Activated CD4-positive, alpha-beta T cell treated with anti-CD3 and anti-CD28 coated beads, Interleukin-2, amount 50 U/mL, for 48 hours (primary cell): ENCODE measurements at places on chromosomes 5 and 9.

DNA sequence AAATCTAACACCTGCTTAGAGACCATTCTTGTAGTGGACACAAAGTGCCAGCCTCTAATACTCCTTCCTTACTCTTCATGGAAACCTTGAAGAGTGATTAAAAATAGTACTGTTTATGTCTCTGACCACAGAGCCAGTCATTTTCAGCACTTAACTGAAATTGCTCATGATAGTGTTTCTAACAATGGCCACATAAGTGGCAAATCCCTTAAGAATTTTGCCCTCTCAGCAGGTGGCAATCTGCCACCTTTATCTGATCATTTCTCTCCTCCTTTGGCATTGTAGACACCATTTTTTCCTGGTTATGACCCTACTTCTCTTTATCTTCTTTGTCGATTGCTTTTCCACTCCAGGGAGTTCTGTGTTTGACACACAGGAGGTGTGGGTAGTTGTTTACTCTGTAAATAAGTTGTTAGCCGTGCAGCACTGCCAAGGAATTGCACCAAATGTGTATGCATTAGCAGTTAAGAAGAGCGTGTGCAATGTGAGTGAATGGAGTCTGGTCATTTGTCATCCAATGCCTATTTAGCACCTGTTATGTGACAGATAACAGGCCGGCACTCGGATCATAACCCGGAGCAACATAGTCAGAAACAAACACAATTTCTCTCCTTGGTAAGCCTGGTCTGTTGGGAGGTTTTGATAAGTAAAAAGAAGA, 36.8 kb upstream of the STARD4 start:
- no peak for DNase-seq

DNA sequence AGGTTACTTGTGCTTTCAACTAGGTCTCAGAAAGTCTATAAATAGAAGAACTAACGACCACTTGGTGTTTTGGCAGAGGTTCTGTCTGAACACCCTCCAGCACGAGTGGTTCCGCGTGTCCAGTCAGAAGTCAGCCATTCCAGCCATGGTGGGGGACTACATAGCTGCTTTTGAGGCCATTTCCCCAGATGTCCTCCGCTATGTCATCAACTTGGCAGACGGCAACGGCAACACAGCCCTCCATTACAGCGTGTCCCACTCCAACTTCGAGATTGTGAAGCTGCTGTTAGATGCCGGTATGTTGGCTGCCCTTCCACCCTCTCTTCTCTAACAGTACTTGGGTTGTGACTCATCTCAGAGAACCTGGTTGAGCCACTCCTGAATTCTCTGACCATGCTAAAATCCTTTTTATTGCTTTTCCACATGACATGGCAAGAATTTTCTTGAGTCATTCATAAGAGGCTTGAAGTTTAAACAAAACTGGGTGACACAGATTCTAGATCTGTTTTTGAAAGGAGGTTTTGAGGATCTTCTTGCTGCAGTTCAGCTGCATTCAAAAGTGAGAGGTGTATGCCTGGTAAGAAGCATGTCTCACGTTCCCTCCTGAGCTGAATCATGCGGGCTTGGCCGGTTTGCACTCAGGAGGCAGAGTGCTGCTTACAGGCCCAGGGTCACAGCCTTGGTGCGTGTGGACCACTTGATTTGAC, 103.1 kb upstream of the DMRT1 start:
- DNase-seq: no peak

DNA sequence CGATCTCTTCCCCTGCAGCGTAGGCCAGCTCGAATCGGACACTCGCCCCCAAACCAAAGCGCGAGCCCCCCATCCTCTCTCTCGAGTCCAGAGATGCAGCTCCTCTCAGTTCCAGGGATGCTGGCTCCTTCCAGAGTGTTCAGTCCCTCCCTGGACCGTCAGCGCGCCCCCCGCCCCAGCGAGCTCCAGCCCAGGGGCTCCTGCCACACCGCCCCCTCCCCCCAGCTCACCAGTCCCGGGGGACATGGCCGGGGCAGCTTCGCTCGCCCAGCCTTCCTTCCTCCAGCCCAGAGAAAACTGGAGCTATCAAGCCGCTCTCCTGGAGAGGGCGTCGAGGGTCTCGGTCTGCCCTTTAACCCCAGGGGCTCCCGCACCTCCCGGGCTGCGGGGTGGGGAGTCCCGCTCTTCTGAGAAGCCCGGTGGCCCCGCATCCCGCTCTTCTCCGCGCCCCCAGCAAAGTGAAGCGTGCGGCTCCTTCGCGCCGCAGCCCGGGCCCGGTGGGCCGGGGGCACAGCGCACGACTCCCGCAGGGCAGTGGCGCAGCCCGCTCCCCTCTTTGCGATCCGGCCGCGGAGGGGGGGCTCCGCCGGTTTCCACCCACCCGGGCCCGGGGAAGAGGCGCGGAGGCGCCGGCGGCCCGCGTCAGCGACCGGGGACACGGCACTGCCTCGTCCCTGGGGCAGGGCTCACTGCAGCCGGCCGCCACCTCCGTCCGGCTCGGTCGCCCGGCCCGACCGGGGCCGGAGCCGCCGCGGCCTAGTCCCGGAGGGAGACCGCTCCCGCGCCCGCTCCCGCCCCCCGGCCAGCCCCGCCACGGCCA, 587 bp downstream of the MIER3 start:
- peak; percentile 30 for DNase-seq

DNA sequence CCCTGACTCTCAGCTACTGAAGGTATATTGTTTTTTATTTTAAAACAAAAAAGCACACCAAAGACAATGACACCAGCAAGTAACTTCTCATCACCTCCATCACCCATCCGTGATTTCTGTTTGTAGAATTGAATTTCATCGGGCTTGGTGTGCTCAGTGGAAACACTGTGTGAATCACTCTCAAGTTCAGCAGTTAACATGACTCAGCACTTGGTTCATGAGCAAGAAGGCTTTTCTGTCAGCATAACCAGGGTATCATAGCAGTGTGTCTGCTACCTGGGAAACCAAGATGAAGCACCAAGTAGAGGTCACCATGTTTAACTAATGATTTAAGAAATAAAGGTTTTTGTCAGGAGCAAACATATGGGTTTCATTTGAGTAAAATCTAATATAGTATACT, 123.7 kb downstream of the INSYN2B start:
- DNase-seq: no peak

GRCh38 chr5:169165052-169165451, 135.9 kb downstream of the SLIT3 start:
- DNase-seq: no peak

GRCh38 chr5:14395411-14395810, 186.2 kb upstream of the OTULINL start:
- DNase-seq: no peak

DNA sequence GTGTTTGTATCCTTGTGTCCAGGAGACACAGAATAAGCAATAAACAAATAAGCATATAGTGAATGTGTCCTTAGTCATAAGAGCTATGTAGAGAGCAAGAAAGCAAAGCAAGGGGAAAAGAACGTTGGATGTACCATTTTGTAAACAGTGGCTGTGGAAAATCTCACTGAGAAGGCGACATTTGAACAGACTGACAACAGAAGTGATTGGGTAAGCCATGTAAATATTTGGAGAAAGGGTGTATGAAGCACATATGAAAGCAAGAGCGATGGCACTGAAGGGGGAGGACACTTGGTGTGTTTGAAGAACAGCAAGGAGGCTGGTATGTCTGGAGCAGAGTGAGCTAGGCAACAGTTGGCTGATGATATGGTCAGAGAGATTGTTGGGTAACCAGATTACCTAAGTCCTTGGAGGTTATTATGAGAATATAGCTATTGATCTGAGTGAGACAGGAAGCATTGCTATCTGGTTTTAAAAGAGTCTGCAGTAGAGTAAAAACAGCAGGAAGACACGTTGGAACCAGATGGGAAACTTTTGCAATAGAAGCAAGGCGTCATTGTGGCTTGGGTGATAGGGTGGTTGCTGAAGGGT, 115.5 kb upstream of the IL7R start:
- DNase-seq: no peak

- no peak for DNase-seq
Measured at GRCh38 chr5:111129938-111130337, 37.8 kb downstream of the WDR36 start.

DNA sequence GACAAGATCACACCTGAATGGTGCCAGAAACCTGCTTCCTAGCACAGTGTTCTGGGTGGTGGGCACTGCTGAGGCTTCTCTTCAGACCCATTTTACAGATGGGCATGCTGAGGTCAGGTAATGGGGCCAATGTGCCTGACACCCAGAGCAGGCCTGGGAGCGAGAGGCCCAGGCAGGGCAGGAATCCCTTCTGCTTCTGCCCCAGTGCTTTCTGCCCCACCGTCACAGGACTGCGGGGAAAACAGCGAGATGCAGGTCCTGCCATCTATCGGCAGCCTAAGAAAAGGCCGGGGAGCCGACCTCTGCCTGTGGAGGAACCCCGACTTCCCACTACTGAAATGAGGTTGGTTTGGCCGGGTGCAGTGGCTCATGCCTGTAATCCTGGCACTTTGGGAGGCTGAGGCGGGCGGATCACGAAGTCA, 22.8 kb upstream of the RNU6ATAC start:
- DNase-seq: no peak

DNA sequence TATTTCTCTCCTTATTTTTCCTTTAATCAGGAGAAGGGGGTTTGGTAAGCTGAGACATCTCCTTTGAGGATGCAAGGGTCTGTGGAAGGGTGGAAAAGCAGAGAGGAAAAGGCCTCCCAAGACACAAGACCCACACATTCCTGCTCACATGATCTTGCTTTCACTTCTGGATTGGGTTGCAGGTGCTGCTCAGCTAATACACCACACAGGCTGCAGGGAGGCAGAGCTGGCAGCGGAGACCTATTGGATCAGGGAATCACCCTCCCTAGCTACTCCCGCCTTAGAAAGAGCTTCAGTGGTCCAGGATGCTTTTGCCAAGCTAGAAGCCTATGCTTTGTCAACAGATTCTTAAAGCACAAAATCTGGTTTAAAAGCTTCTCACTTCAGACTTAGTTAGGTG, 87.6 kb upstream of the IL33 start:
- no peak for DNase-seq
